Stimulated activated CD8-positive, alpha-beta memory T cell treated with anti-CD3 and anti-CD28 coated beads, Interleukin-7, amount 100 ng/mL, for 1 hour (primary cell): ENCODE measurements at places on chromosomes 12 and 14.

- DNase-seq = no peak
Measured at GRCh38 chr14:58055497-58056010, 96.5 kb downstream of the ARMH4 start.

DNA sequence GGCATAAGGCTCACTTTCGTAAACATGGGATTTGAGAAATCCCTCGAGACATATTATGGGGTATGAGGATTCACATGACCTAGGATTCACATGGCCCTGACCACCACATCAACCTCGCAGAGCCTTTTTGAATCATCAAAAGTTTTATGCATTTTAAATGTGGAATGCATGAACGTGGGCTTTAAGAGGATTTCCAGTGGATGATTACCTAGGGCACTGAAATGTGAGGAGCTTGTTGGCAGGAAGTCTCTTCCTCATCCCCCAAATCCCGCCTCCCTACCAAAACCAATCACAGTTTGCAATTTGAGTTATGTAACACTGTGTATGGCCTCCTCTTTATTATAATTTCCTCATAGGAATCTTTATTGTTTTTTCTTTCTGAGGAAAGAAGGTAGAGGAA lies 659.6 kb upstream of the TBX3 start:
- DNase-seq = no peak

GRCh38 chr14:101687756-101688546 lies 73.6 kb upstream of the PPP2R5C start:
- no peak for DNase-seq

DNA sequence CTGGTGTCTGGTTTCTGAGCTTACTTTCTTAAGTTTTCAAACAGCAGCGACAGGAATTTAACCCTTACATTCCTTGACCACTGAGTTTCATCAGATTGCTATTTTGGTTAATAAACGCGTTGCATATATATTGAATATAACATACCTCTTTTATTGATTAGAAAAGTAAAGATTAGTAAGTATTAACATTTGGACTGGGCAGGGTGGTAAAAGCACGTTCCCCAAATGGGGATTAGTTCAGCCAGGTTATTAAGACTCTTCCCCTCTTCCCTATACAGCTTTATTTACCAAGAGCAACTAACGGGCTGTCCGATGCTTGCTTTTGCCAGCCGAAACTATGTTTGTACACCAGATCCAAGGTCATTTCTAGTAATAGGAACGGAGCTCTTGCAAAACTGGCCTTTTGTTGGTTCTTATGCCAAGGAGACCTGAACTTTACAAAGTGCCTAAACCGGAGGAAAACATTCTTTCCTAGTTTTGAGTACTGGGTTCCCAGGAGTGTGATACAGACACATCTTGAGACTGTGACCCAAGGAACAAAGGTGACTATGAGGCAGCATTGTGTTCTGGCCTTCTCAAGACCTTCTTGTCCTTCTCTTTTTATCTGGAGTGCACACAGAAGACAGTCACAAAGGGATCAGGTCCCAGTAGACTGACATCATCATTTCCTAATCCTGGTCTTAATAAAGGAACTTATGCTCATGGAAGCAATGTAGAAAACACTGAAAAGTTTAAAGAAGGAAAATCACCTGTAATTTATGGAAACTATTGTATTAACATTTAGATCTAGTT lies 2.6 kb downstream of the GLRX5 start:
- no peak for DNase-seq

DNA sequence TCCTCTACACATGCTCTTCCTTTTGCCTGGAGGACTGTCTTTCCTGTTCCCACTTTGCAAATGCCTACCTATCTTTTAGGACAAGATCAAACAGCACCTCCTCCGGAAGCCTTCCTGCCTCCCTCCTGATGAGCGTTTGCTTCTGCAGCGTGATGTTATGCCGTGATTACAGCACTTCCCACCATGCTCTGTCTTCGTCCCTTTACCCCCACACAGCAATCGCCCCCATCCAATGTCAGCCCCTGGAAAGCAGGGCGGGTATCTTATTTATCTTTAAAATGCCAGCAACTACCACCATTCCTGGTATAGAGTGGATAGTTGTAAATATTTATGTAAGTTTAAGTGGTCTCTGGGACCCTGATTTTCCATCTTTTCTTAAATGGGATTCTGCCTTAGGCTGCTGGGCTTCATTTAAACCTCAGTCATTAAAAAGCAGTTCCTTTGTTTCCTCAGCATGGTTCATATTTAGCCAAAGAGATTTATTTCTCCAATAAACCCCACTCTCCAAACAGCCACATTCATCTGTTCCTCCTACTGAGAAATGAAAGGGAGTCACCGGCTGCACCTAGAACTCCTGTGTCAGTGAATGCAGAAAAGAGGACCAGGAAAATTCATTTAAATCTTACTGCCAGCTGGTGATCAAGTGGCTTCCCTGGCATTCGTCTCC lies 33.8 kb upstream of the SLC24A4 start:
- DNase-seq = no peak
